Melanocyte of skin (primary cell): ENCODE measurements at places on chromosomes 5 and 9. TPM values are rescaled to one million over a fixed set of nuclear protein-coding genes. Genes with fewer than 3 reads are reported as not detected.

TAF11L5 gene
- not detected in 2 replicates for total RNA-seq

HACD4 gene
- total RNA-seq = 3.4 and 4.7 TPM in 2 replicates

ETF1 gene
- total RNA-seq = 173 and 214 TPM in 2 replicates

MARCOL gene
- total RNA-seq = not detected in 2 replicates

SPINK6 gene
- total RNA-seq = not detected in 2 replicates

LRRTM2 gene
- total RNA-seq = 0.73 and 4.5 TPM in 2 replicates

LCN6 gene
- not detected in 2 replicates for total RNA-seq

EGFLAM gene
- not detected in 2 replicates for total RNA-seq

MAP1B gene
- 45.8 and 66.8 TPM in 2 replicates for total RNA-seq

SPINK13 gene
- total RNA-seq = not detected in 2 replicates

TUBB4B gene
- 299 and 528 TPM in 2 replicates for total RNA-seq

HAVCR1 gene
- total RNA-seq = not detected in 2 replicates

CRHBP gene
- 0.15 and 0.67 TPM in 2 replicates for total RNA-seq

ZBTB6 gene
- 10.3 and 14.5 TPM in 2 replicates for total RNA-seq

SLC6A3 gene
- total RNA-seq = not detected in 2 replicates

SAXO1 gene
- total RNA-seq = under 0.01 TPM in 1 of 2 replicates, not detected in the other

CATSPER3 gene
- 0.15 TPM in 1 of 2 replicates, not detected in the other for total RNA-seq

GDF9 gene
- 0.31 and 0.33 TPM in 2 replicates for total RNA-seq

SLC46A2 gene
- not detected in 2 replicates for total RNA-seq

BTNL9 gene
- not detected in 2 replicates for total RNA-seq

GMCL2 gene
- not detected in 2 replicates for total RNA-seq

PGGT1B gene
- total RNA-seq = 17.1 and 20.3 TPM in 2 replicates

CCNI2 gene
- not detected in 2 replicates for total RNA-seq

AJM1 gene
- total RNA-seq = 0.34 and 0.36 TPM in 2 replicates

CDC20B gene
- total RNA-seq = not detected in 2 replicates

HK3 gene
- total RNA-seq = under 0.01 TPM in 1 of 2 replicates, not detected in the other

MRPS2 gene
- 25.1 and 30.5 TPM in 2 replicates for total RNA-seq

KCNV2 gene
- not detected in 2 replicates for total RNA-seq

HMGCS1 gene
- total RNA-seq = 204 and 298 TPM in 2 replicates

CA9 gene
- total RNA-seq = 0.62 TPM in 1 of 2 replicates, not detected in the other

OR1Q1 gene
- total RNA-seq = not detected in 2 replicates

PHYKPL gene
- total RNA-seq = 16.9 and 29.8 TPM in 2 replicates

RANBP17 gene
- total RNA-seq = 15.5 and 43.6 TPM in 2 replicates

CTXN3 gene
- not detected in 2 replicates for total RNA-seq

N4BP3 gene
- total RNA-seq = 0.67 and 0.77 TPM in 2 replicates

DDX4 gene
- not detected in 2 replicates for total RNA-seq

OGN gene
- not detected in 2 replicates for total RNA-seq
